ENCODE measurements at places on chromosomes 7 and 10.

DNA sequence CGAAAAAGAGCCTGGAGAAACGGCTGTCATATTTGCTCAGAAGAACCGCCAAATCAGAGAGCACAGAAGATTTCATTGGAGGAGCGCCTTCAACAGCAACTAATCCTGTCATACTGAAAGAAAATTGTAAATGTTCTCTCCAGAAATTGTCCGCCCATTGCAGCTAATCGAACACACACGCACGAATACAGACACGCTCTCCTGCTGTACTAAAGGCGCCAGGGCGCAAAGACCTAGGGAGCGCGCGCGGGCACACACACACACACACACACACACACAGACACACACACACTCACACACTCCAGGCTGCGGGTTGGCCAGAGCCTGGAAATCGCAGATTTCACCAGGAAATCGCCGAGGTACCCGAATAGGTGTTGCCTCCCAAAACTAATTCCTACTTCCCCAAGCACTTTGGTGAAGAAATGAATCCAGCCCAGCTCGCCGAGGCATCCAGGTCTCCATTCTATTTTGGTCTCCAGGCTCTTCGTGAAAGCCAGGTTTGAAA lies at the start of gene CHRM2:
CHRM2 (plus strand) TSS at position 157 of the 505 bp plus-strand sequence. CDS start 146,214 bp downstream, outside the sequence.
- DNase-seq: no peak

DNA sequence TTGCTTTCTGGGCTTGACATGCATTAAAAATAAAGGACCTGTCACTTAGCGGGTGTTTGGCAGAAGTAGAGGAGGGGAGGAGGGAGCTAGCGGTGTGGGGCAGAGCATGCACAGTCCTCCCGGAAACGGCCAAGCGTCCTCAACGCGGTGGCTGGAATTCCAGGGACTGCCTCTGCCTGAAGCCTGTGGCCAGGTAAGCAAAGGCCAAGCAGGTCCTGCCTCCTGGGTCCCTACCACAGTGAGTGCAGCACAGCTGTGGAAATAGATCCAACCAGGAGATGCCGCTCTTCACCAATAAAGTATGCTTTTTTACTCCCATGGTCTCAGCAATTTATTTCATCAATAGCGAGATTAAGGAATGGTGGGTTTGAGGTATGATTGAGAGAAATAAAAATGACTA lies 323.4 kb downstream of the WDR37 start:
- no peak for DNase-seq

- DNase-seq: peak; percentile 69
Observed at GRCh38 chr10:88131511-88132139, 268.2 kb downstream of the PTEN start.

GRCh38 chr10:47374611-47375536 lies 9.2 kb downstream of the ZNF488 start:
- no peak for DNase-seq

DNA sequence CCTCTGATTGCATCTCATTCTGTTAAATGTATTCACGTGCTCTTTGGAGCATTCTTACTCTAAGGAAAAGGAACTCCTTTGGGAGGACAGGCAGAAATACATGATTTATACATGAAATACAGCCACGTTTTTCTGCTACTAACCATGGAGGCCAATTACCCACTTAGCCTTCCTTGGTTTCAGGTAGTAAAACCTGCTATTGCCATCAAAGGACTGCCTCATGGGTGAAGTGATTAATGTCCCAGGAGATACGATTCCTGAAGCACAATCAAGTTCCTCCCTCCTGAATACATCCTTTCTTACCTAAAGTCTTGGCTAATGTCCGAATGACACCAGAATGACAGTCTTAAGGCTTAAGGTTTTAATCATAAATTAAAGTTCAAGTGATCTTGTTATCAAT lies 58.5 kb upstream of the PIK3CG start:
- DNase-seq: no peak

DNA sequence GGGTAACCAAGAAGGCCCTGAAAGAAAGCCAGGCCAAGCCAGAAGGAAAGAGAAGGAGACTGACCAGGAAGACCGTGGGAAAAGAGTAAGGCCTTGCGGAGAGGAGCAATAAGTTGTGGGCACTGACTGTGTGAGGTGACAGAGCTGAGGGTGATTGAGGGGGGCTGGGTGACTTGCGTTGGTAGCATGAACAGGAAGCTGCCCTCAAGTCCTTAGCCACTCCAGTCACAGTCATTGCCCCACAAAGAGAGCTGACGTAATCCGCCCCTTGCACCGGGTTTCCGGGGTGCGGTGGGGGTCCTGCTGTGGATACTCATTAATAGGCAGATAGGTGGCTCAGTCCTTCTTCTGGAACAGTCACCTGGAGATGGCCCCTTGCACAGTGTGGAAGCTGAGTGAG lies 16.1 kb upstream of the DMBT1 start:
- DNase-seq: no peak

GRCh38 chr10:64630534-64630933 lies 1109.3 kb downstream of the REEP3 start:
- no peak for DNase-seq
